Adrenal gland (tissue), 19 donors: ENCODE measurements at places on chromosomes 6 and 20.

DNA sequence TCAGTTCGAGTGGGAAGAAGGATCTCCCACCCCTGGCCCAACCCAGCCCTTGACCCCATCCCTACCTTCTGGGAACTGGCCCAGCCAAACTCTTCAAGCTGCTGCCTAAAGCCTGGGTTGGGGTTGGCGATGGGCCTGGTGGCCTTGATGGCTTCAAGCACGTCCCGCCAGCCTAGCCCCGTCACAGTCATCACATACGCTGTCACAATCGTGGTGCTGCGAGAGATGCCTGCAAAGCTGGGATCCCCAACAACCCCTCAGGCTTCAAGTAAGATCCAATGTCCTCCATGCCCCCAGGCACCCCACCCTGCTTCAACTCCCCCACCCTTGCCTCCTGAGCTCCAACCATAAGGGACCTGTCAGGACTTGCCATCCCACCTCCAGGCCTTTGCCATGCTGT lies 7.8 kb downstream of the DUSP15 start:
- no peaks in the 10 kb centered on the region for H3K27me3 ChIP-seq
- H3K4me3 ChIP-seq = no peak overlapping the region
- DNase-seq = peak; percentile 55
- peaks cover 14% of the 10 kb centered on the region for H3K4me1 ChIP-seq
- H3K36me3 ChIP-seq = no peaks in the 10 kb centered on the region

- H3K4me1 ChIP-seq = no peaks in the 10 kb centered on the region
- H3K27me3 ChIP-seq = peaks cover 4% of the 10 kb centered on the region
- H3K36me3 ChIP-seq = no peaks in the 10 kb centered on the region
- H3K27ac ChIP-seq = no peak overlapping the region
- no peak for DNase-seq
Observed at GRCh38 chr20:61385731-61386130, 133.7 kb downstream of the CDH4 start.

DNA sequence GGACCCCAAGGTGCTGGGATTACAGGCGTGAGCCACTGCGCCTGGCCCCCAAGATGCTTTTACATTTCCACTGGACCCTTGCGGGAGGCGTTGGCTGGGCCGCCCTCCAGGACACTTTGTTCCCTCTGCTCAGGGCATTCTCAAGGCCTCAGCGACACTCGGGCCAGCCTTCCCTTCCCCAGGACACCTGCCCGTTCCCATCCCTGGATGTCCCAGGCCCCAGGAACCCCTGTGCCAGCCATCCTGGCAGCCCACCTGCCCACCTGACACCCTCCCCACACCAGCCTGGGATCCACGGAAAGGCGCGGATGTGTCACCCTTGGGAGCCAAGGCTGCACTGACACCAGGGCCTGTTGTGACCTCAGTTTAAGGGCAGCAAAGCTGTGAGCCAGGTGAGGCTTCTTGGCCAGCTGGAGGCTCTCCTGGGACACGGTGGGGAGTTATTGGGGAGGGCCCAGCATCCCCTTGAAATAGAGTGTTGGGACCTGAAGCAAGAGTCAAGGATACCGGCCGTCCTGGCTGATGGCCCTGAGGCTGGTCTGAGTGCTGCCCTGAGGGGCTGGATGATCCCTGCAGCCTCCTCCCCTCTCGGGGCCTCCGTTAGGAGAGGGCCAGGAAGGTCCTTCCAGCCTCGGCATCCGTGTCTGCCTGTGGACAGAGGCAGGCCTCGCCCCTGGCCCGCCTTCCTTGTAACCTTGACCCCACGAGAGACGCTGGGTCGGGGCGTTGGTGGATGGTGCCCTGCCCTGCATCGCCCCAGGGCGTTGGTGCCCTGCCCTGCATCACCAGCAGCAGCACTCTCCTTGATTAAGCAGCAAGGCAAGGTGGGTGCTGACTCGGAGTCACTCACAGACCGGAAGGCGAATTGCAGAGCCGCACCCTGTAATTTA lies 84.2 kb upstream of the BHLHE23 start:
- DNase-seq = no peak
- no peaks in the 10 kb centered on the region for H3K36me3 ChIP-seq
- H3K27ac ChIP-seq = no peak overlapping the region
- no peaks in the 10 kb centered on the region for H3K4me1 ChIP-seq
- peaks cover 5% of the 10 kb centered on the region for H3K27me3 ChIP-seq

GRCh38 chr6:116450769-116451740 lies 10.1 kb upstream of the CALHM6 start:
- peaks cover 16% of the 10 kb centered on the region for H3K4me1 ChIP-seq
- DNase-seq = no peak
- no peaks in the 10 kb centered on the region for H3K36me3 ChIP-seq
- no peak overlapping the region for H3K4me3 ChIP-seq
- H3K27me3 ChIP-seq = no peaks in the 10 kb centered on the region
- no peak overlapping the region for H3K27ac ChIP-seq
